ENCODE measurements at places on chromosomes 1 and 21.

GRCh38 chr1:5650283-5651026 is 341.8 kb downstream of the NPHP4 start:
- DNase-seq, result no peak

DNA sequence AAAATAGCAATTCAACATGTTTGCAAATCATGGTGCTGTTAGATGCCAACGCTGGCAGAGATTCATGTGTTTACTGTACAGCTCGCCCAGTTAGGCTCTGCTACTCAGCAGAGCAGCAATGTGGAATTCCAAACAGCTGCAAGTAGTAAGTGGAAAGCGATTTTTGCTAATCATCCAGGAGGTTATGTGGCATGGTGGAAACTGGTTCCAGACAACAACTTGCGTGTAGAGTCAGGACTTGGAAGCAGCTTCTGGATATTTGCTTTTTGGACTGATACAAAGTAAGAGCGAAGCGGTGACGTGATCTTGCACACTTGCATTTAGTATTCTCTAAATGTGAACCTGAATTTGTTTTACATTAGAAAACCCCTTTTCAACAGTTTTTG is 27.1 kb upstream of the HHAT start:
- DNase-seq, result no peak

DNA sequence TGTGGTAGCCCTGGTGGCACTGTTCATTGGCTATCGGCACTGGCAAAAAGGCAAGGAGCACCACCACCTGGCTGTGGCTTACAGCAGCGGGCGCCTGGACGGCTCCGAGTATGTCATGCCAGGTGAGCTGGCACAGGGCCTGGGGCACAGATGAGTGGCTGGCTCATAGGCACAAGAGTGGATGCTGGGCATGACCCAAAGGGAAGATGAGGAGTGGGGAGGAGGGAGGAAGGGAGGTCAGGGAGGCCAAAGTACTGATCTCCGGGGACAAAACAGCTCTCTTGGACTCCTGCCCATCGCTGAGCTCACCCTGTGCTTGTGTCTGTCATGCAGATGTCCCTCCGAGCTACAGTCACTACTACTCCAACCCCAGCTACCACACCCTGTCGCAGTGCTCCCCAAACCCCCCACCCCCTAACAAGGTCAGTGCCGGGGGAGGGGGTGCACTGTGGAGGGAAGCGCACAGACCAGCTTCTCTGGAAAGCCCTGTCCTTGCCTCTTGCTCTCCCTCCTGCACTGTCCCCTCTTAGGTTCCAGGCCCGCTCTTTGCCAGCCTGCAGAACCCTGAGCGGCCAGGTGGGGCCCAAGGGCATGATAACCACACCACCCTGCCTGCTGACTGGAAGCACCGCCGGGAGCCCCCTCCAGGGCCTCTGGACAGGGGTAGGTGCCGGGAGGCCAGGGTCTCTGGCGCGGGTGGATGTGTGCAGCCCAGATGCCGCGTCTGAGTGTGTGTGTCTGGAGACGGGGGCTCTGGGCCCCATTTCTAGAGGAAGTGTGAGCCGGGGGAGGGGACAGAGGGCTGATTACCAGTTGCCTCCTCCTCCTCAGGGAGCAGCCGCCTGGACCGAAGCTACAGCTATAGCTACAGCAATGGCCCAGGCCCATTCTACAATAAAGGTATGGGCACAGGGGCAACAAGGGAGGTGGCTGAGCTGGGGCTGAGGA is 7.3 kb upstream of the LRRC71 start:
- no peak for DNase-seq

GRCh38 chr1:229047840-229048620 is 222.9 kb upstream of the RAB4A start:
- DNase-seq, result no peak

Data from activated CD4-positive, alpha-beta T cell treated with anti-CD3 and anti-CD28 coated beads for 1 hour (primary cell).